ENCODE measurements at places on chromosomes 6 and 20.
A peak's percentile ranks its signal among the peaks of the same experiment; 100 is the strongest.

- no peak for DNase-seq
These were observed 72.4 kb downstream of the STK35 start for GRCh38 chr20:2174067-2174466.

- DNase-seq = no peak
These were observed 28.8 kb upstream of the TULP4 start for GRCh38 chr6:158283304-158283980.

- no peak for DNase-seq
These were observed 92.7 kb downstream of the AGPAT4 start for GRCh38 chr6:161181121-161181520.

DNA sequence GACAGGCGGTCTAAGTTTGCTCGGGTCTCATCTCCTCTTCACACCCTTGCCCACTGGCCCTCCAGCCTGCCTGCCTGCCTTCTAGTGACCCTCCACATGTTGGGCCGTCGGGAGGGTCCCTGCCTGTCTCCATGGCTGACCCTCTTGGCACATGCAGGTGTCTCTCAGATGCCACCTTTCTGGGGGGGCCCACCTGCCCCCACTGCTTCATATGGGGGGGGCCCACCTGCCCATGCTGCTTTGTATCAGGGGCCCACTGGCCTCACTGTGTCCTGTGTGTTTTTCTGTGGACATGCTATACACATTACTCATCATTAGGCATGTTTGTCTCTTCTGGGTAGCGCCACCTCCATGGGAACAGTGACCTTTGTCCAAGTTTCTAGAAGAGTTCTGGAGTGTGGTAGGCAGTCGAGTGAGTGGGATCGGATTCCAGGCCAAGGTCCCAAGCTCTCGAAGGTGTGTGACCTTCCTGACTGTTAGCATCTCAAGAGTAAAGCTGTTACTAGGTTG lies 40.4 kb upstream of the KIF25 start:
- DNase-seq = no peak

GRCh38 chr6:118292558-118292957 lies 255.5 kb upstream of the PLN start:
- no peak for DNase-seq

- DNase-seq = no peak
These were observed 19.2 kb downstream of the FKBP5 start for GRCh38 chr6:35669451-35670045.

DNA sequence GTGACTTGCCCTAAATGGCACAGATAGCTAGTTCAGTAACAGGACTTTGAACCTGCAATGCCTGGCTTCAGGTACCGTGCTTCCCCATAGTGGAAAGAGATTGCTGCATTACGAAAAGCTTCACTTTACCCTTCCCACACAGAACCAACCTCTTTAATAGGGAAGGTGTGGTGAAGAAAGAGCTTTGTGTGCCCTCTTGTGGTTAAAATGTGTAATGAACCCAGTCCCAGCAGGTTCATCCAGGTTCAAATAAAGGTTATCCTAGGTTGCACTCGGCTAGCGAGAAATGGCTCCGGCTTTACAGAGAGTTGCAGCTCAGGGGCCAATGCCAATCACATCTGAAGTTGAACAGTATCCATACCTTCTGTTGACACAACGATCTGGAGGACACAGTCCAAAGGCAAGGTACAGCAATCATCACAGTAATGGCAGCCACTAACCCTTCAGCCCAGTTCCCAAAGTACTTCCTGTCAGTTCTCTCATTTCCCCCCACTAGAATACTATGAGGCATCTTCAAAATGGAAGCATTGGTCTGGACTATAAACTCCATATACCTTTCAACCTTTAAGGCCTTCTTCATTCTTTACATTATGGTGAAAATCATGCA lies 3.0 kb downstream of the DEFB115 start:
- DNase-seq = no peak

DNA sequence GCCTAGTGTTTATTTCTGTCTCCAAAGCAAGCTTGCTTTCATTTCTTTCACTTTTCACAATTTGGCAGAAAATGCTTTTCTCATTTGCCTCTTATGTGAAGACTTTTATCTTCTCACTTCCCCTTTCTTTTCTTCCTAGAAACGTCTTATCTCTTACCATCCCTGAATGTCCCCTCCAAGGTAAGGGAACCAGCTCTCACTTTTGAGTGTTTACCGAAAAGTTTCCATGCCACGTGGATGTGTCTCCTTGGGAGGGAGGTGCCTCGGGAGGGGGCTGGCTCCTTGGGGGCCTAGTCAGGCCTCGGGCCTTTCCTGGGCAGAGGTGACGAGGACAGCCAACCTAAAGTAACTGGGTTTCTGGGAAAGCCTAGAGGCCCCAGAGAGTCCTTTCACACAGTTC lies 127.4 kb downstream of the CD24 start:
- no peak for DNase-seq

GRCh38 chr6:87828044-87828443 lies 126.0 kb upstream of the AKIRIN2 start:
- DNase-seq = no peak

GRCh38 chr20:22723659-22724058 lies 139.3 kb upstream of the FOXA2 start:
- DNase-seq = no peak

- DNase-seq = peak; percentile 95
These were observed at the start of gene LY6G5C for GRCh38 chr6:31680226-31681134. Gene LY6G5C, minus strand, starts transcription at chr6:31681067. Its CDS starts 694 bp downstream, at chr6:31680373.

DNA sequence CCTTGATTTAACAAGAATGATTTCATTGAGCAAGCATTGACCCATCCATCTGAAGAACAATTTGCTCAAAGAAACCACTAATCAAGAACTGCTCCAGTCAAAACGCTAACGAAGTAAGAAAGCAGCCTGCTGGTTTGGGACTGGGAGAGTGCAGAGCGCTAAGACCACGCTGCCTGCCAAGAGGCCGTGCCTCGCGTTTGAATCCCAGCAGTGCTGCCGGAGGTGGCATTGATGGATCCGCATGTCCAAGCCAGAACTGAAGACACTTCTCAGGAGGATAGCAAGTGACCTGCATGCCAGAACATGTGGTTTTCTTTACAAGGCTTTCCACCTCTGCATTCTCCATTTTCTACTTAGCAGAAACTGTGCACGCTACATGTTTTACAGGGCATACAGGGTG lies 105.2 kb upstream of the FOXC1 start:
- no peak for DNase-seq

GRCh38 chr6:13071550-13072345 lies 256.6 kb downstream of the TBC1D7 start:
- DNase-seq = no peak

DNA sequence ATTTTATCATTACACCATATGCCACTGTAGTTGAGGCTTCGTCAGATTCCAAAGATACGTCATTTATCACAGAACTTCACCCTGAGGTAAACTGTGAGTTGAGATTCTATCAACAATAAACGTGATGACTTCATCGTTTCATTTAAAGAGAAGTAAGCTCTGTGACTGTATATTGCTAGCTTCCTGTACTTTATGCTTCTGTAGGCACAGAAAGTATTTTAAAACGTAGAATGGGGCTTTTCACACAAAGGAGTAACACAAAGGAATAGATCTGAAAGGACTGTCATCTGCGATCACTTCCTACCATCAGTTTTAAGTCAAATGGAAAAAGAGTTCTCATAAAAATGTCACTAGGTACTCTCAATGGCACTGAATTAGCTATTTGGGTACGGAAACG lies 234.4 kb upstream of the MCHR2 start:
- DNase-seq = no peak

GRCh38 chr20:14444106-14444505 lies 106.7 kb upstream of the FLRT3 start:
- DNase-seq = no peak

DNA sequence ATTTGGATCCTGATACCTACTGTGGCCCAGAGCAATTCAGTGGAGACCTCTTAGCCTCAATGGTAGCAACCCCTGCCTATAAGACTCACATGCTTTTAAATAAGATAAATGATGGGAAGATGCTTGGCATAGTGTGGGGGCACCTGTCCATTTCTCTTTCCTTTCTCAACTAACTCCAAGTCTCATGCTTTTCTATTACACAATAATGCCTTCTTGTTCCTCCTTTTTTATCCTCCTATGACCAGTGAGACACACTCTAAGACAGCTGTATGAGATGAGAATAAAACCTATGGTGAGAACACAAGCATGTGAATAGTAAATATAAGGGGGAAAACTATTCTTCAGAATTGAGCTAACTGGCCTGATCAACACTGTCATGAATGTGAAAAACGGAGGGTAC lies 147.0 kb upstream of the STXBP5 start:
- no peak for DNase-seq

GRCh38 chr6:140846503-140847261 lies 1286.0 kb upstream of the GJE1 start:
- no peak for DNase-seq

DNA sequence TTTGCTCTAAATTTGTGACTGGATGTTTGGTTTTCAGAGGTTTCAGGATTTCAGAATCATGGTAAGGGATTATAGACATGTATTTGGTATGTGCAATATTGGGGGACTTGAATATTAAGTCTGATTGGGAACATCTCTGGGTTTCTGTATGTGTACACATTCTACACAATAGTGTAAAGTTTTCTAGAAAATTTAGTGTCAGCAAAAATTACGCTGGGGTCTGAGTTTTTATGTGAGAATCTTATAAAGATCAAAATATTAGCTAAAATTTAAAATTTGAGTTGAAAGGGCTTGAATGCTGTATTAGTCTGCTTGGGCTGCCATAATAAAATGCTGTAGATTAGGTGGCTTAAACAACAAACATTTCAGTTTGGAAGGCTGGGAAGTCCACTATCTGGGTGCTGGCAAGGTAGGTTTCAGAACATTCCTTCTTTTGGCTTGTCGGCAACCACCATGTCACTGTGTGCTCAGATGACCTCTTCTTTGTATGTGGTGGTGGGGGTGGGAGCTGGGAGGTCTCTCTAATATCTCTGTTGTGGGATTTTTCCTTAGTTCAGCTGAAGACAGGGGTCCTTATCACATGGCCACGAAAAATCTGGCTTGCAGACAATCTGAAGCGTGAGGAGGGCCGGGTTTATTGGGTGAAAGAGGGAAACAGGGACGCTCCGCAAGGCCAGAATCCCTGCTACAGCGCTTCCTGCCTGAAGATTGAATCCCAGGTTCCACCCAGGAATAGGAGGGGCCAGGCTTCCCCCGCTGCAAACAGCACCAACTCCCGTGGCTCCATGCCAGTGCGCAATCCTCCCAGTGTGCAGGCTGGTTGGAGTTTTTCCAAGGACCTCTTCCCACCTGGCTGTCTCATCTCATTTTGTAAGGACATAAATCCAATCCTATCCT lies 299.7 kb downstream of the PLCB1 start:
- peak; percentile 88 for DNase-seq

DNA sequence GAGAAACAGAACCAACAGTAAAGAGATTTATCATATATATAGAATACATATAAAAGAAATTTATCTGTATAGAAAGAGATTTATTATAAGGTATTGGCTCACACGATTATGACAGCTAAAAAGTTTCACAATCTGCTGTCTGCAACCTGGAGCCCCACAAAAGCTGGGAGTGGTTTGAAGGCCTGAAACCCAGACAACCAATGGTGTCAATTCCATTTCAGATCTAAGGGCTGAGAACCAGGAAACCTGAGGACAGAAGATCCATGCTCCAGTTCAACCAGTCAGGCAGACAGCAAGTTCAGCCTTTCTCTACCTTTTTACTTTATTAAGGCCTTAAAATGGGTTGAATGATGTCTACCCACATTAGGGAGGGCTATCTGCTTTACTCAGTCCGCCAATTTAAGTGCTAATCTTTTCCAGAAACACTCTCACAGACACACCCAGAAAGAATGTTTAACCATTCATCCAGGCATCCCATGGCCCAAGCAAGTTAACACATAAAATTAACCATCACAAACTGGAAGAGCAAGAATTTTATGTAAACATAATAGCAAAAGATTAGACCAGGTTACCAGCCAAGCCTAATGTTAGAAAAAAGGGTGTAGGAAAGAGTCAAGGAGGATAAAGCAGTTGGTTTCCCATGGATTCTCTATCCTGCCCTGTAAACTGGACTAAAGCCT lies 170.9 kb downstream of the FUT9 start:
- no peak for DNase-seq

- no peak for DNase-seq
These were observed 49.1 kb downstream of the NFATC2 start for GRCh38 chr20:51493346-51493791.

GRCh38 chr20:768426-768978 lies at the start of gene SLC52A3:
Gene SLC52A3, minus strand, starts transcription at chr20:768500. Its CDS starts 2,726 bp downstream, at chr20:765774.
- DNase-seq = no peak

DNA sequence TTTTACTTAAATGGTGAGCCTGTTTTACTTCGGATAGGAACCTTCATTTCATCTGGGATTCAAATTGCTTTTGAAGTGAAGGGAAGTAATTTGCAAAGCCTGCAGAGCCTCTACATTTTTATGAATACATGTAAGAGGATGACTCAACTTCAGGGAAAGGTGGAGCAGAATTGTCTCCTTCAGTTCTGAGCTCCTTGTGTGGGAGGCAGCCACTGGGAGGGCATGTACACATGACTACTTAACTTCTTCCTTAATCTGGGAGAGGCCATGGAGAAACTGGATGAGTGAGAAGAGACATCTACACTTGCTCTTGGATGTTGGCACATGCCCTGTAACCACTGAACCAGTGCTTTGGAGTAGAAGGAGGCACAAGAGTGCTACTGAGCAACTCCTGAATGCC lies 145.1 kb upstream of the NRSN1 start:
- no peak for DNase-seq

DNA sequence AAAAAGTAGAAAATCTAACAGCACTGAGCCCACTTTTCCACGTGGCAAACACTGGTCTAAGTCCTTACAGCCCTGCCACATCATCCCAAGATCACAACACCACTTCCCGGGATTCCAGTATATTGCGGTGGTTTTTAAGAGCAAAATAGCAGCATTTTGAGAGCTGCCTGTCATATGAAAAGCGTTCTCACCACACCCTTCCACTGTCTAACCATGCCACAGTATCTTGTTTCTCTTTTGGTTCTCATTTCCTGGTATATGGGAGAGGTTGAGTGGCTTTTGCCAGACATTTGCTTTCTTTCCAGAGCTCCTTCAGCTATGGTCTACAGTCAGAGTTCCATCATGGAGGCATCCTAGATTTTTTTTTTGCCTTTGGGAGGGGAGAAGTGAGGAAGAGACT lies 243.0 kb downstream of the TSHZ2 start:
- no peak for DNase-seq

- DNase-seq = no peak
These were observed 342.5 kb downstream of the CENPW start for GRCh38 chr6:126682440-126682839.

GRCh38 chr6:43980004-43980795 lies 147.1 kb downstream of the MRPL14 start:
- DNase-seq = peak; percentile 43

DNA sequence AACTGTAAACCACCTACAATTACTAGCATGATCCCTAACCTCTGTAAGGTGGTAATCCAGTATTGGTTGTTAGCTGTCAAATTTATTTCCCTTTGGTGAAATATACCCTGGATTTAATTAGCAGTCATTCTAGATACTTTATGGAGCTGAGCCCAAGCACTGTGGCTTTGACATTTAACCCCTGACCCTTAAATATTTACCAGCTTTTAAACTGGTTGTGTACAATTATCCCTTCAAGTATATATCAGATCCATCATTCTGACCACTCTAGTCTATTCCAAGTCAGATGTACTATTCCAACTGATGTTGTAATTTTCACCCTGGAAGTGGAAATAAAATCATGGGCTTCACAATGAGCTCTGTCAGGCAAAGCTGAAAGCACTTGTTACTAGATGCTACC lies 229.6 kb downstream of the FOXC1 start:
- DNase-seq = no peak

Measured in sigmoid colon (tissue), 7 donors.